ENCODE measurements at places on chromosomes 5 and 9.

- no peak for DNase-seq
Measured at GRCh38 chr5:65923339-65923738, 3.0 kb upstream of the ERBIN start.

GRCh38 chr5:148778882-148779281 lies 47.5 kb upstream of the ADRB2 start:
- DNase-seq = no peak

GRCh38 chr9:98491828-98492227 lies 216.9 kb downstream of the GABBR2 start:
- DNase-seq = no peak

GRCh38 chr5:115702025-115702424 lies 76.2 kb upstream of the TMED7 start:
- no peak for DNase-seq

DNA sequence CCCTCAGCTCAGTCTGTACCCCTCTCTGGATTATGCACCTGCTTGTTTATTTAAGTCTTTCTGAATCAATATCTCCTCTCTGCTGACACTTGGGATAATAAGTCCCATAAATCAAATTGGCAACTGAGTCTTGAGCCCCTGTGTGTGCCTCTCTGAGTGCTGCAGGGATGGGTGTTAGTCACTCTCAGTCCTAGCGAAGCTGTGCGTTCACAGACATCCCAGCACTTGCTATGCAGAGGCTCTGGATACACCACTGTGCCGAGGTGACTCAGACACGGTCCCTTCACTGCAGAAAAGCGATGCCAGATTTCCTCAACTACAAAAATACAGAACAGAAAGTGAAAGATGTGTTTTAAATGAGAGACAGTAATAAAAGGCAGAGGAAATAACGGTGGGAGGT lies 4.1 kb upstream of the KCNMB1 start:
- DNase-seq = no peak

DNA sequence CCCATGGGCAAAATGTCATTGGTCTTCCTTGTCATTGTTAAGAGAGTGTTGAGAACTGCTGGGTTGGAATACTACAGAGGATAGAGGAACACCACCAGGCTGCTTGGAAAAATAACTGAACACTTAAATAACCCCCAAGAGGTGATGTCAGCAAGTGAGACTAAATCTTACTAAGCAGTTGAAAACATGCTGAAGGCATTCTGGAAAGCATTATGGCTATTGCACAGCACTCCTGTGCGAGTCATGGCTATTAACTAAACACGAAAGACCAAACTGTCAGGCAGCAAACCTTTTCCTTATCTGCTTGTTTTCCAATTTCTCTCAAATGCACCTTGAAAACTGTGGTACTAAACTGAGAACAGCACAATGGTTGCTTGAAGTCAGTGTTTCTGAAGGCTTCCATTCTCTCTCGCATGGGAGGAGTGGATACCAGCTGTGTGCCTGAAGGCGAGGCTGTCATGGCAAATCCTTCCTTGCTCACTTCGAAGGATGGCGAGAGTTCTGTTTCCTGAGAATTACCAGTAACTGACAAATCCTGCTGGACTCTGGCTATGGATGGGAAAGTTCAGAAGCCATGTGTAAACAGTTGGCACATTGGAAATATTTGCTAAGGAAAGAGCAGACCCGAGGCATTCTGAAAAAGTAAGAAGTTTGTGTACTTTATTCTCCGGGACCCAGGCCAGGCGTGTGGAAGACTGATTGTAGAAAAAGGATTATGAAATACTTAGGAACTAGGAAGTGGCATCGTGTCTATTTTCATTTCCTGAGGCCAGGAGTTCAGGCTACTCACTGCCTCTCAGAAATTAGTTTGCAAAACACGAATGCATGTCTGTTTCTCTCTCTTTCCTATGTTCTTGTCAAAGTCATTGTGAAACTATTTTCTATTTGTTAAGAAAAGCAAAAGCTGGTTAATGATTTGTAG lies 182.1 kb downstream of the DMRT2 start:
- no peak for DNase-seq

DNA sequence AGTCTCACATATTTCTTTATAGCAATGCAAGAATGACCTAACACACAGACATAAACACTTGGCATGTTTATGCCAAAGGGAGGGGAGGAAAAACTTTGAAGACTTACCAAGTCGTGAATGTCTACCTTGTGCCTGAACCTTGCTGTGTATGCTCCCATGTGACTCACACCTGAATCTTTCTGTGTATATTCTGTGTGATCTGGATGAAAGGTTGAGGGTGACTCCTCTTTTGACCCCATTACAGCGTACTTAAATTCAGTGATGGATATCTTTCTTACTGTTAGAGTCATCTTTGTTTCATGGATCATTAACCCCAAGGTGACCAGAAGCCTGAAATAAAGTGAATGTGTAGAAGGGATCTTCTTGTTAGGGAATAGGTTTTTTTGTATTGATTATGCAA lies 52.9 kb upstream of the PTGER4 start:
- no peak for DNase-seq

DNA sequence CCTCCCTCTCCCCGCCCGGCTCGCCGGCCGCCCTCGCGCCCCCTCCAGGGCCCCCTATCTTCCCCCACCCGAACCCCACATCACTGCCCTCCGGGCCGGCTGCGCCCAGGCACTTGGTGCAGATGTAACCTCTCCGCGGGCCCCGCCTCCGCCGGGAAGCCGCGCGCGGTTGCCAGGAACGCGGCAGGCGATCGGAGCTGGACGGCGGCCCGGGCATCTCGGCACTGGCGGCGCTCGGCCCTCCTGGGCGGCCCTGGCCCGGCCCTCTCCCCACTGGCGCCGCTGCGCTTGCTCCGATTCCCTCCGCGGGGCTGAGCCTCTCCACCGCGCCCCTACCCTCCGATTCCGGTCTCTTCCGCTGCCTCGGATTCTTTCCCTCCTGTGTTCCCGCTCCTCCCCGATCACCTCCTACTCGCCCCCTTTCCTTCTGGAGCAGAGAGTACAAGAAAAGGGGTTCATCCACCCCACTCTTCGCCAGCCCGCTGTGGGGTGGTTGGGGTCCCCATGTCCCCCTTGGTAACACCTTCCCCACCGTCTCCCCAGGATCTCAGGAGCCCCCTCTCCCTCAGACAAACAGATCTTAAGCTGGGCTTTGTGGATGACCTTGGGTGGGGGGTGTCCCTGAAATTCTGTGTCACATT lies 70.6 kb downstream of the C9orf50 start:
- no peak for DNase-seq

GRCh38 chr9:110099236-110100095 lies 108.5 kb downstream of the C9orf152 start:
- no peak for DNase-seq

GRCh38 chr5:156128026-156128425 lies 198.9 kb upstream of the SGCD start:
- no peak for DNase-seq

GRCh38 chr5:73774924-73775323 lies 148.9 kb downstream of the ARHGEF28 start:
- no peak for DNase-seq

GRCh38 chr9:114694719-114695269 lies 12.8 kb upstream of the TEX48 start:
- no peak for DNase-seq

GRCh38 chr5:72286798-72287197 lies 33.2 kb downstream of the MRPS27 start:
- DNase-seq = no peak

DNA sequence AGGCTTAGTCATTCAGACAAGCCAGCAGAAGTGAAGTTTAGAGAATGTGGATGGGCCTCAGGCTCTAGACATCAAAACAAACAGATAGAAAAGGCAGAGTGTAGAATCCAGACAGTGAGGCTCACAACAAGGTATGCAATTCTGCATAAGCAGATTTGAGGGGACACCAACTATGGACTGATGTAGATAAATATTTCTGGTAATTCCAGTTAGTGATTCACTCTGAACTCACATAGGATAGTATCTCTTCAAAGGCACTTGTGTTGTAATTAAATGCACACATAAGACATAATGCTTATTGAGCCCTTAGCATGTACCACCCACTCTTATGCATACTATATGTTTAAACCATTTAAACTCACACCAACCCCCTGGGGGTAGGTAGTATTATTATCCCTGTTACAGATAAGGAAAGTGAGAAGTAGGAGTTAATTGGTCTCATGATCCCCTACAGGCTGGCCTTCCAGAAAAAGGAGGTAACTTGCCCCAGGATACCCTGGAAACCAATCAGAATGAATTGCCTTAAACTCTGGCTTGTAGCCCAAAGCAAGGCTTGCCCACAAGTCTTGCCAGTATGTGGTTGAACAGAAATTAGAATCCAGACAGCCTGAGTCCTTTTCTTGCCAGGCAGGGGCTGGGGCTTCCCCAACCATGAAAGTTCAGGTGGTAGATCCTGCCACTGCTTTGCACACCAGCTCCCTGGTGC lies 39.5 kb upstream of the HSPB3 start:
- no peak for DNase-seq

GRCh38 chr9:112605518-112605917 lies 112.4 kb downstream of the INIP start:
- DNase-seq = no peak

DNA sequence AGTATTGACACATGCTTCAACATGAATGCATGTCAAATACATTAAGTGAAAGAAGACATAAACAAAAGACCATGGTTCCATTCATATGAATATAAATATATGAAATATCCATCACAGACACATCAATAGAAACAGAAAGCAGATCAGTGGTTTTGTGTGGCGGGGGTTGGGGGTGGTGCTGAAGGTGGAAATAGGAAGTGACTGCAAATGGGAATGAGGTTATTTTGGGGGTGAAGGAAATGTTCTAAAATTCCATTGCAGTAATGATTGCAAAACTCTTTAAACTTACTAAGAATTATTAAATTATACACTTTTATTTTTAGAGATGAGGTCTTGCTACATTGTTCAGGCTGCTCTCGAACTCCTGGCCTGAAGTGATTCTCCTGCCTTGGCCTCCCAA lies 28.7 kb downstream of the TAF1L start:
- DNase-seq = no peak

DNA sequence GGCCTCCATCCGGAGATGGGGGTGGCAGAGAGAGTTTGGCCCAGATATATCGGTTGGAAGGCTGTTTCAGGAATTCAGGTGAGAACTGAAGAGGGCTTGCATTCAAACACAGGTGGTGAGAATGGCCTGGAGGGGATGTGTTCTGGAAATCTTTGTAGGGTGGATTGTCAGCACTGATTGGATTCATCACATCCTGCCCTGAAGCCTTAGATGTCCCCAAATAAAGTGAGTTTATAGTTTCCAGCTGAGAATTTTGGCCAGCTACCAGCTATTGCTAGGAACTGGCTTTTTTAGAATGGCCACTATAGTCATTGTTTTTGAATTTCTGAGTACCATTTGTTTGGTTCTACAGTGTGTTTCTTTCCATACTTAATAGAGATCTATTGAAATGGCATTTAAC lies 46.1 kb upstream of the ANKH start:
- no peak for DNase-seq

DNA sequence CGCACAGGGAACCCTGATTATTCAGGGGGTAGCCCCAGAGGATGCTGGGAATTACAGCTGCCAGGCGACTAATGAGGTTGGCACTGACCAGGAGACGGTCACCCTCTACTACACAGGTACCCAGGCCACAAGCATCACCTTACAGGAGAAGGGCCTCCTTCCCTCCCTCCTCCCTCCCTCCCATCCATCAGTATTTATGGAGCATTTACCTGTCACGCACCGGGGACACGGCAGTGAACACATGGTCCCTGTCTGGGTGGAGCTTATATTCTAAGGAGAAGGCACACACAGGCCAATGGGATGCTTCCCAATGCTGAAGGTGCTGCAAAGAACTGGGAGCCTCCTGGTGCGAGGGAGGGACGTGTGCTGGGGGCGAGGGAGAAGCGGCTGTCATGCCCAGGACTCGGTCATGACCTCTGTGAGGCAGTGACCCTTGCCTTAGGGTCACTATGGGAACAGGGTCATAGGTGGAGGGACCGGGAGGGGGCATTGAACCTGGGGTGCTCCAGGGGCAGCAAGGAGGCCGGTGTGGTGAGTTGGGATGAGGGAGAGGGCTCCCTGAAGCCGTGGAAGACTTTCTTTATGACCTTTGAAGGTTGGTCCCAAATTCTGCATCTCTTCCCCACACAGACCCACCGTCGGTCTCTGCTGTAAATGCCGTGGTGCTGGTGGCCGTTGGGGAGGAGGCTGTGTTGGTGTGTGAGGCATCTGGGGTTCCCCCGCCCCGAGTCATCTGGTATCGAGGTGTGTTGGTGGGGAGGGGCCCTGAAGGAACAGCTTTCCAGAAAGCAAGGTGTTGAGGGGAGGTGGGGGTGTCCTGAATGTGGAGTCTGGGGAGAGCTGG lies 41.5 kb downstream of the HMCN2 start:
- DNase-seq = no peak

- no peak for DNase-seq
Measured at GRCh38 chr5:171593401-171593800, 174.0 kb downstream of the FGF18 start.

GRCh38 chr5:56717253-56717987 lies 97.9 kb upstream of the MAP3K1 start:
- no peak for DNase-seq

DNA sequence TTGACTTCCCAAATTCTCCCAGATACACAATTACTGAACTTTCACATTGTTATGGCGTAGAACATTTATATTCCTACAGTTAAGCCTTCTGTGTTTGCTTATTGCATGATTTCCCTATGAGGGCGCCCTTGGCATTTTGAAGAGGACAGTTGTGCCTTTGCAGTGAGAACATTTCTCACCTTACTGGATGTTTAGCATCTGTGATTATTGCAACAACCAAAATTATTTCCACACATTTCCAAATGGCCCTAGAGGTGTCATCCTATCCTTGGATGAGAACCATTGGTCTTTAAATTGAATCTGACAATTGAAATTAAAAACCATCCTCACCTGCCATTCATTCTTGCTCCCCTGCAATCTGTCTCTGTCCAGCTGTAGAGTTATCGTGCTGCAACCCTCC lies 104.0 kb downstream of the MAMDC2 start:
- no peak for DNase-seq

GRCh38 chr5:177403102-177403791 lies 2.8 kb upstream of the PFN3 start:
- DNase-seq = peak; percentile 68

DNA sequence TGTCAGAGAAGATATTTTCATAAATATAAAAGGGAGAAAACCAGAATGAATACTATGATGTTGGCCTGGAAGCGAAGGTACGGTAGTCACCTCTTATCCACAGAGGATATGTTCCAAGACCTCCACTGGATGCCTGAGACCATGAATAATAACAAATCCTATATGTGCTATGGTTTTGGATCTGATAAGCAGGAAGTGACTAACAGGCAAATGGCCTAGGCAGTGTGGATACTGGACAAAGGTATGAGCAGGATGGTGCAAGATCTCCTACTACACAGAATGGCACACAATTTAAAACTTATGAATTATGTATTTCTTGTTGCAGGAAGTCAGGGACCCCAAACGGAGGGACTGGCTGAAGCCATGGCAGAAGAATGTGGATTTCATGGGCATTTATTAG lies 48.2 kb downstream of the ADAMTS12 start:
- no peak for DNase-seq
